Thyroid gland (tissue), 4 donors: ENCODE measurements at places on chromosomes 7 and 10. TPM values are rescaled to one million over a fixed set of nuclear protein-coding genes. Genes with fewer than 3 reads are reported as not detected.
A peak's percentile ranks its signal among the peaks of the same experiment; 100 is the strongest.

DNA sequence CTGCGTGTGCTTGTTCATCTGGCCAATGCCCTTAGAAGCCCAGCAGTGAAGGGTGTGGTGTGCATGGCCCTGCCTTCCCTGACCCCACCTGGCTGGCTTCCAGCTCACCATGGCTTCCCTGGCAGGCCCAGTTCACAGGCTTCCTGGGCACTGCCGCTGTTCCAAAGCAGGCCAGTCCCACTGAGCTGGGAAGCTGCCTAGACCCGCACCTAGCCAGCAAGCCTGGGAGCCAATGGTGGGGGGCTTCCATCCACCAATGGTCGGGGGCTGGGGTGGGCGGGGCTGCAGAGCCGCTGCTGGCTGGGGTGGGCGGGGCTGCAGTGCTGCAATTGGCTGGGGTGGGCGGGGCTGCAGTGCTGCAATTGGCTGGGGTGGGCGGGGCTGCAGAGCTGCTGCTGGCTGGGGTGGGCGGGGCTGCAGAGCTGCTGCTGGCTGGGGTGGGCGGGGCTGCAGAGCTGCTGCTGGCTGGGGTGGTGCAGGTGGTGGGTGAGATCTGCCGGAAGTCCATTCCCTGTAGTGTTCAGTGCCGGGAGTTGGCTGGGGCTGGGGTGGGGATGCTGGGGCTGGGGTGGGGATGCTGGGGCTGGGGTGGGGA lies 12.4 kb downstream of the CALY start:
- H3K4me1 ChIP-seq, result peaks cover 18% of the 10 kb centered on the region
- no peaks in the 10 kb centered on the region for H3K36me3 ChIP-seq
- no peak overlapping the region for H3K27ac ChIP-seq
- H3K27me3 ChIP-seq, result peaks cover 14% of the 10 kb centered on the region
- DNase-seq, result peak; percentile 60

Gene CALCR
- 0.11 TPM for total RNA-seq

GRCh38 chr10:28845009-28845682 lies 167.8 kb downstream of the BAMBI start:
- no peak overlapping the region for H3K27ac ChIP-seq
- H3K36me3 ChIP-seq, result no peaks in the 10 kb centered on the region
- DNase-seq, result no peak
- H3K27me3 ChIP-seq, result no peaks in the 10 kb centered on the region
- no peaks in the 10 kb centered on the region for H3K4me1 ChIP-seq

GRCh38 chr7:158386866-158387545 lies 200.6 kb downstream of the PTPRN2 start:
- no peak overlapping the region for H3K4me3 ChIP-seq
- H3K36me3 ChIP-seq, result no peaks in the 10 kb centered on the region
- no peaks in the 10 kb centered on the region for H3K27me3 ChIP-seq
- no peaks in the 10 kb centered on the region for H3K4me1 ChIP-seq

Gene DOCK4
- 14.0 TPM for total RNA-seq

DNA sequence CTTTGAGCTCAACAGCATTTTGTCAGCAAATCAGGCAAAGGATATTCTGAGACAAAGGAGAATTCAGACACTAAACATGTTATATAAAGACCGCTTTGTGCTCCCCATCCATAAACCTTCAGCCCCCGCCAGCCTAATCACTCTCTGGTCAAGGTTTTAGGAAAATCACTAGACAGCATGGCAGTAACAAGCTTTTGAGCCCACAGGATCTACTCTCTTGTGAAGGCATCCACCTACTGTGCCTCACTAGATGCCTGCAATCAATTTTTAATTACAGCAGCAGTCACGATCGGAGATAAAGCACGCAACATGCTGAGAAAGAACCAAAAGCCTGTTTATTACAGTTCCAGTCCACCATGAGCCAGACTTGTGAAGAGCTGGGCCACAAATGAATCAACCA lies 19.1 kb downstream of the PDE1C start:
- DNase-seq, result no peak
- no peaks in the 10 kb centered on the region for H3K36me3 ChIP-seq
- no peaks in the 10 kb centered on the region for H3K27me3 ChIP-seq
- no peak overlapping the region for H3K27ac ChIP-seq
- H3K4me1 ChIP-seq, result no peaks in the 10 kb centered on the region
- no peak overlapping the region for H3K4me3 ChIP-seq

Gene DGKI
- total RNA-seq, result 71.0 TPM
